ENCODE measurements at places on chromosomes 5 and 9. TPM values are rescaled to one million over a fixed set of nuclear protein-coding genes. Genes with fewer than 3 reads are reported as not detected.

ACTBL2 gene
- not detected for total RNA-seq

PIP5KL1 gene
- 1.0 TPM for total RNA-seq

C1QTNF2 gene
- 0.38 TPM for total RNA-seq

PLPP7 gene
- total RNA-seq, result 2.3 TPM

EPB41L4B gene
- 0.51 TPM for total RNA-seq

SLCO6A1 gene
- total RNA-seq, result not detected

GTF2H2 gene
- 9.1 TPM for total RNA-seq

FGFR4 gene
- 2.4 TPM for total RNA-seq

NDST1 gene
- 22.3 TPM for total RNA-seq

GPR21 gene
- 0.39 TPM for total RNA-seq

TRMT10B gene
- 1.0 TPM for total RNA-seq

LRRC70 gene
- total RNA-seq, result 43.4 TPM

WDR31 gene
- 0.38 TPM for total RNA-seq

GCNT1 gene
- 6.3 TPM for total RNA-seq

ANGPTL2 gene
- 7.7 TPM for total RNA-seq

FOXD4L5 gene
- under 0.01 TPM for total RNA-seq

DMAC1 gene
- 9.5 TPM for total RNA-seq

DMRTA1 gene
- under 0.01 TPM for total RNA-seq

CDO1 gene
- total RNA-seq, result 1.6 TPM

HRH2 gene
- 0.13 TPM for total RNA-seq

COL15A1 gene
- 2.8 TPM for total RNA-seq

SPDL1 gene
- 5.1 TPM for total RNA-seq

TAS2R1 gene
- not detected for total RNA-seq

NSUN2 gene
- total RNA-seq, result 50.3 TPM

TLX3 gene
- total RNA-seq, result not detected

CTXN3 gene
- total RNA-seq, result not detected

ADAMTSL1 gene
- total RNA-seq, result 4.7 TPM

ADGRD2 gene
- total RNA-seq, result not detected

ADAMTS19 gene
- not detected for total RNA-seq

NAA35 gene
- 16.2 TPM for total RNA-seq

SCAI gene
- total RNA-seq, result 3.7 TPM

DIPK1B gene
- 93.8 TPM for total RNA-seq

GLDC gene
- total RNA-seq, result 3.4 TPM

SLC45A2 gene
- total RNA-seq, result under 0.01 TPM

PPP3R2 gene
- total RNA-seq, result not detected

RIOK2 gene
- total RNA-seq, result 14.8 TPM

CERCAM gene
- total RNA-seq, result 17.5 TPM

EPB41L4A gene
- 27.6 TPM for total RNA-seq

AMBP gene
- total RNA-seq, result not detected

SPATA6L gene
- total RNA-seq, result 3.3 TPM

LEAP2 gene
- total RNA-seq, result 0.13 TPM
